ENCODE measurements at places on chromosomes 3 and 15.
A peak's percentile ranks its signal among the peaks of the same experiment; 100 is the strongest.

DNA sequence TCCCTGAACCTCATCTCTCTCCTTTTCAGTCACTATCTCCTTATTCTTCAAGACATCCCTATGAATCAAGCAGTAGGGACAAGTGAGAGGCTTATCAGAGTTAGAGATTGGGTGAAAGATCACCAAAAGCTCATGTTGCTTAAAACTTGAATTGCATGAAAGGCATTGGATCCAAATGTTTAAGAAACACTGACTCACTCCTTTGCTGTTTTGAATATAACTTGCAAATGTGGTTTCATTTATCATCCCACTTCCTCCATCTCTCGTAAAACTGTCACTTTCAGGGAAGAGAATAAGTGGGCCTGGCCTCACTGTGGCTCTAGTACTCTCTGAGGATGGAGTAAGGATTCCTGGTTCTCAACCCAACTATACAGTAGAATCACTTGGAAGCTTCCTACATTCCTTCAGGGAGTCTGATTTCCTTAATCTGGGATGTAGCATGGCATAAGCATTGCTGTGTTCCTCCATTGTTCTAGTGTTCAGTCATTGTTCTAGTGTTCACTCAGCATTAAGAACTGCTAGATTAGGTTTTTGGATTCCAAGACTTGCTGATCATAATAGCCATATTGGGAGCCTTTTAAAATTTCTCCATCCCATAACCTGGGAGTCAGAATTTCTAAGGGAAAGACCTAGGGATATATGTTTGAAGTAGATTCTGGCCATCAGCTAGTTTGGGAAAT is 171.8 kb downstream of the TMEM108 start:
- peak; percentile 2 for DNase-seq

DNA sequence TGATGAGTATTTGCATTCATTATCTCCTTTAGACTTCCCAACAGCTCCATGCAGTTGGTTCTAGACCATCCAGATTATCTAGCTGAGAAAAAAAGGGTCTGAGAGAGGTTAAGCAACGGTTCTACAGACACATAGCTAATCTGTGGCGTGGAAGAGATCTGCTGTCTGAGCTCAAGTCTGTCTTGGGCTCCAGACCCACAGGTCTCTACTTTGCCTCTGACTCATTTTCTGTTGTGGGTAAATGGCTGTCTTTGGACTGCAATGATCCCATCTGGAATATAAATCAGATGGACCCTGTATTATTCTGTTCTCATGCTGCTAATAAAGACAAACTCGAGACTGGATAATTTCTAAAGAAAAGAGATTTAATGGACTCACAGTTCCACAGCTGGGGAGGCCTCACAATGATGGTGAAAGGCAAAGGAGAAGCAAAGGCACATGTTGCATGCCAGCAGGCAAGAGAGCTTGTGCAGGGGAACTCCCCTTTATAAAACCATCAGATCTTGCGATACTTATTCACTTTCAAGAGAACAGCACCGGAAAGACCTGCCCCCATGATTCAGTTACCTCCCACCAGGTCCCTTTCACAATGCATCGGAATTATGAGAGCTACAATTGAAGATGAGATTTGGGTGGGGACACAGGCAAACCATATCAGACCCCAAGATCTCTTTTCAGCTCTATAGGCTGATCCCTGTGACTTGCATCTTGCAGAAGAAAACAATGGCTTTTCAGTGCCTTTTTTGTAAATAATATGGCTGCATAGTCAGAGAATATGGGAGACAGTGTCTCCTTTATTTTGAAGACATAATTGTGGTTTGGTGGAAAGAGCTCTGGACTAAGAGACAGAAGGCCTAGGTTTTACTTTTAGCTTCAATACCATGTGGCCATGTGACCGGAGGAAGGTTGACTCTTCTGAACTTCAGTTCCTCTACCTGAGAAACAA is 24.7 kb downstream of the CEMIP start:
- peak; percentile 55 for DNase-seq

GRCh38 chr3:164419220-164419619 is 659.1 kb downstream of the SI start:
- no peak for DNase-seq

GRCh38 chr15:80915472-80915871 is 74.1 kb downstream of the MESD start:
- DNase-seq: no peak

- no peak for DNase-seq
Measured at GRCh38 chr3:84175449-84175848, 783.3 kb upstream of the CADM2 start.

- no peak for DNase-seq
Measured at GRCh38 chr3:113454630-113455029, 13.3 kb upstream of the CFAP44 start.

DNA sequence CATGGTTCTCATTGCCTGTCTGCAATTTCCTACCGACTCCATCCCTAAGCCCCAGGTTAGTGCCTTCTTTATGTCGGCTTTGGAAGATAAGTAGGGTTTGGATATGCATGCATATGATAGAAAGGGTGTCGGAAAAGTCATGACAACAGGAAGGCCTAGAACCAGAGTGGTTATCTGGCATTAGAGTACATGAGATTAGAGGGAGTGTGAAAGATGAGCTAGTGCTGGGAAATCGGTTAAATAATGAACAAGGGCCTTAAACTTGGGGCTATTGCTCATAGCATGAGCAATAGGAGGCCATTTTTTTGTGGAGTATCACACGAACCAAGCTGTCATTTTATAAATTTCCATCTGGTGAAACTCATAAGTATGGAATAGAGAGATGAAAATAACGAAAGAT is 54.0 kb upstream of the LPP start:
- no peak for DNase-seq

DNA sequence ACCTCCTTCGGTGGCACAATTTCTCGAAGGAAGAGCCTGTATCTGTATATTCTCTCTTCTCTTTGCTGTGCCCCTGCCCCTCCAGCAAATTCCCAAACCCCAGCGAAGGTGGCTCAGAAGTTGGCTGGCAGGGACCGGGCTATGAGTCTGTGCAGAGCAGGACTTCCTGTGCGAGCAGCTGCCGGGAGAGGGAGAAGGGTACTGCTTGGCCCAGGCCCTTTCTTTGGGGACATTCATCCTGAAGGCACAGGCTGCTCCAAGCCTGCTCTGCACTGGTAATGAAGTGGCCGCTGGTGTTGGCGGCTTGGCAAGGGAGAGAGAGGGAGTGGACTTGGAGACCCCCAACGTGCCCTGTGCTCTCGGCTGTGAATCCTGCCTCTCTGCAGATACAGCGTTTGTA is 1.5 kb downstream of the SLC6A11 start:
- no peak for DNase-seq

- DNase-seq: no peak
Measured at GRCh38 chr3:123338620-123339061, 110.2 kb downstream of the ADCY5 start.

DNA sequence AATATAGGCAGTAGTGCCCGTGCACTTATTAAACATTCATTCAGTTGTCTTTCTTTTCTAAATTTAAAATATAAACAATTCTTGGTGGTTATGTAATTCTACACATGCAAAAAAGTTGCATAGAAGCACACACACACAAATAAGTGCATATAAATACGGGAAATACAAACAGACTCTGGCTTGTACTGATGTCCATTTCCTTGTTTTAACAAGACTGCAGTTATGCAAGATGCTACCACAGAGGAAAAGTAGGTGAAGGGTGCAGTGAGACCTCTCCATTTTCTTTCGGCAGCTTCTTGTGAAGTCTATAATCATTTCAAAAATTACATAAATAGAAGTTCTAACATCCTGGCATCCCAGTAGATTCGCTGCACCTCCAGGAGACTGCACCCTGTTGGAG is 130.6 kb upstream of the BCL6 start:
- DNase-seq: no peak

GRCh38 chr3:143016321-143016972 is 15.1 kb downstream of the U2SURP start:
- DNase-seq: no peak

DNA sequence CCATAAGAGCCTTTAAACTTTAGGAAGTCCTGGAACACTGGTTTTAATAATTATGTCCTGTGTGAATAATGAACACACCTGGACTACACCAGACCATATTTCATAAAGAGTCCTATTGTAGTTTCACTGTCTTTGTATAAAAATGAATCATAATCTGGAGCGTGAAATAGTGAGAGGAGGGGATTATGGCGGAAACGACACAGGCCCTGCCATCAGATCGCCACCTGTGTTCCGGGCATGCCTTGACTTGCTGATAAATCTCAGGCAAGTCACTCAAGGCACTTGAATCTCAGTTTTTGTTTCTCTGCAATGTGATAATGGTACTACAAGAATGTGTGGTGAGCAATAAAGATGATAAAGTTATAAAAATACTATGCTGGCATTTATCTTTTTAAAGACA is 995.5 kb downstream of the MCTP2 start:
- DNase-seq: no peak

GRCh38 chr3:98994128-98994762 is 92.8 kb upstream of the DCBLD2 start:
- no peak for DNase-seq

- peak; percentile 68 for DNase-seq
Measured at GRCh38 chr3:195900436-195901355, 7.7 kb downstream of the TNK2 start.

DNA sequence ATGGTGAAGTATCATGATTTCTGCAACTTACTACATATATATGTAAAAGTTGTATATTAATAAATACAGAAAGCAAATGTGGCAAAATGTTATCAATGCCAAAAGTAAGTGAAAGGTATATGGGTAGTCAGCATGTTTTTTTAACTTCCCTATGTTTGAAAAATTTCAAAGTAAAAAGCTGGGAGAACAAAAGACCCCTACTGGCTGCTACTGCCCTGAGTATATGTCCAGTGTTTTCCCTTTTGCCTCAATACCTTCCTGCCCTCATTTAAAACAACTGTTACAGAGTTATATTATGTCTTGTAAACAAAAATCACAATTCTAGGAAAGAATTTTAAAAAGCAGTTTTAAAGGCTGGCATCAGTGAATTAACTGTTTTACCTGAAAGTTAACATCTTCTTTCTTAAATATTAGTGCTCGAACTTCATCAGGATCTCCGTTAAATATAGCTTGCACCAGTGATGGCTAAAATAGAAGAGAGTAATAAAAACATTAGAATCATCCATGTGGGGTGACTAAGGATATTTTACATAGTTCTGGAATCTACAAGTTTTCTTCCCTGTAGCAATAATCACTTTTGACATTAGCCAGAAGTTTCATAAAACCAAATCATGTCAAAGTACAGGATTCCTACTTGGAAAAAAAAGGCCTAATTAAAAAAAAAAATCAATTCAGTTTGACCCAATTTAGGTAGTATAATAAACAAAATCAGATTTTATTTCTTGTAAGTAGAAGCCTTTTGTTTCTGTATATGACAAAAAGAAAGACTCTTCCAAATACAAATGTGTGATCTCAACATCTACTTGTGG is 2.7 kb downstream of the ANKRD28 start:
- no peak for DNase-seq

DNA sequence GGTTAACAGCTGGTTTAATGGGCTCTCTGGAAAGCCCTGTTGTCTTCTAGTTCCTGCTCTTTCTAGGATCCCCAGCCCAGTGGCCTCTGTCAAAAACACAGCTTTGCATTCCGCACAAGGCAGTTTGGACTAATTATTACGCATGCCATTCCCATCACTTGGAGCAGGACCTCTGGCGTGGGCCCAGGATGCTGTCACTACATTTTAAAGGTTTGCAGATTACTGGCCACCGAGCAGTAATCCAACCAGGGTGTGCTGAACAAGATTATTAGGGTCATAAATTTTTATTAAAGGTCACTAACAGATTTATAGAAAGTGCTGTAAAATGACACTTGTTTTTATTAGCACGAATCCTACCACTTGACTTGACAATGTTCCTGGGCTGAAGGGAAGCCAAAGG is 143.6 kb upstream of the SLC6A11 start:
- no peak for DNase-seq

DNA sequence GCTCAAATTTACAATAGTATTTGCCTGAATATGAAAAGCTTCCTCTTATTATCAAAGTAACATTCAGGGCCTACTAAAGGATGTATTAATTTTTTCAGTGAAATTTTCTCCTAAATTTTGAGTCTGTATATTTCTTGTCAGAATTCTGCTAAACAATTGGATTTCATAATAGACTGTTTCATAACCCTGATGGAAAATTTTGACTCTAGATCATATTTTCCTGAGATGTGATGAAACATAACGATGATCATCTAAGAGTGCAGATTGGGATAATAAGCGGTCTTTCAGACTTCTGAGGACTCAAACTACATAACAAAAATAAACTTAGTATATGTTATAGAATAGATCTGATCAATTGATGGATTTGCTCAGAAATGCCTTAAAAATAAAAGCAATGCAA is 574.5 kb upstream of the TBL1XR1 start:
- no peak for DNase-seq

DNA sequence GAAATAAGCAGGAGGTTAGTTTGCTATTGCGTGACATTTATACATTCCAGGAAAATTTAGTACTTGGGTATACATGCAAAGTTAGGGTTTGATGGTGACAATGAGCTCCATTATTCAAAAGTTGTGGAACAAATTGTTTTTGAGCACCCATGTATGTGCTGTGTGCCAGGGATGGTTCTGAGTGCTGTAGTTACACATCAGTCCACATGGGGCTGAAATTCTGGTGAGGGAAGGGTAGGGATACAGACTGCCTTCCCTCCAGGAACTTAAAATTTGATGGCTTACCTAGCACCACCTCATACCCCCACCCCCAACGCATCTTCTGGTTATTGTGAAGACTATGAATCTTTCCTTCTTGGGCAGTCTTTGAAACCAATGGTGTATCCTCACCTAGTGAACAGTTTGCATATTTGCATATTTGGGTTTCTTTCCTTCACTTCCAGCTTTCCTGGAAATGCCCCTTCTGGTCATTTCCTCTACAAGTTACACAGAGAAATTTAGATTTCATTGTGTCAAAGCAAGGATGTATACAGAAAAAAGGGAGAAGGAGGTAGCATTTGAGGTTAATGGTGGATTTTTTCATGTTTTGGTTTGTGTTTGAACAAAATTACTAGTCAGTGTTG is 222.0 kb upstream of the IL12A start:
- no peak for DNase-seq

DNA sequence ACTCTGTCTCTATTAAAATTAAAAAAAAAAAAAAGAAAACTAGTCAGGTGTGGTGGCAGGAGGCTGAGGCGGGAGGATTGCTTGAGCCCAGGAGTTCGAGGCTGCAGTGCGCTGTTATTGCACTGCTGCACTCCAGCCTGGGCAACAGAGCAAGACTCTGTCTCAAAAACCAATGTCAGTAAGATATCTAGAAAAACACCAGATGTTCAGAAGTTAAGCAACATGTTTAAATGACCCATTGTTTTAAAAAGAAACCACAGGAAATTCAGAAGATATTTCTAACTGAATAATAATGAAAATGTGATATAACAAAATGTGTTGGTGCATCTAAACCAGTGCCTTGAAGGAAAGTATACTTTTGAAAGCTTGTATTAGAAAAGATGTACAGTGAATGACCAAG is 203.4 kb upstream of the CGNL1 start:
- DNase-seq: no peak

DNA sequence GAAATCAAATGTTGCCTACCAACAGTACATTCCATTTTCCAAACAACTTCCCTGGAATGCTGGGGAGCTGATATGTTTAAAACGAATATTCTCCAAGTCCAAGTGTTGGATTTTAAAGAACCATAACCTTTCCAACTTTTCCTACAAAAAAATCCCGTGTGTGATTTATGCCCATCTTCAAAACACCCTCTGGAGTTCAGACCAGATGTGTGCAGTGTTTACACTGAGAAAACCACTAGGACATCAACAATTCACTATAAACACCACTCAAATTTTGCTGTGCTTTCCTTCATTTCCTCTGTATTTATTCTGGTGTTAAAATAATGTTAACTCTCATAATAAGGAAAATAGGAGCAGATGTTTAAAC is 2.4 kb downstream of the VGLL4 start:
- DNase-seq: no peak

- no peak for DNase-seq
Measured at GRCh38 chr3:173993299-173993698, 595.8 kb downstream of the NLGN1 start.
